Bronchus fibroblast of lung (primary cell): ENCODE measurements at places on chromosomes 13 and 19. TPM values are rescaled to one million over a fixed set of nuclear protein-coding genes. Genes with fewer than 3 reads are reported as not detected.

Gene UQCR11
- 97.7 and 103 TPM in 2 replicates for total RNA-seq

Gene RPL36
- 1,608 and 1,657 TPM in 2 replicates for total RNA-seq

Gene CBY2
- total RNA-seq, result not detected in 2 replicates

Gene LHB
- total RNA-seq, result 0.45 TPM in 1 of 2 replicates, not detected in the other

Gene CCL25
- total RNA-seq, result not detected in 2 replicates

Gene CACNG7
- 0.17 and 0.74 TPM in 2 replicates for total RNA-seq

Gene CGB3
- not detected in 2 replicates for total RNA-seq

Gene ATP8B3
- 4.6 and 5.5 TPM in 2 replicates for total RNA-seq

Gene LRRC8E
- 3.7 and 5.9 TPM in 2 replicates for total RNA-seq

Gene GJB6
- total RNA-seq, result not detected in 2 replicates

Gene SLC10A2
- not detected in 2 replicates for total RNA-seq

Gene VSTM1
- not detected in 2 replicates for total RNA-seq

Gene GADD45B
- total RNA-seq, result 55.3 and 55.6 TPM in 2 replicates

Gene CEBPG
- 21.0 and 21.9 TPM in 2 replicates for total RNA-seq
